ENCODE measurements at places on chromosomes 6 and 20. TPM values are rescaled to one million over a fixed set of nuclear protein-coding genes. Genes with fewer than 3 reads are reported as not detected.

Gene ARMH2
- not detected for total RNA-seq

Gene ZNF391
- total RNA-seq, result 5.9 TPM

Gene PDYN
- total RNA-seq, result not detected

Gene TRIM27
- 80.3 TPM for total RNA-seq

Gene ESF1
- total RNA-seq, result 17.7 TPM

Gene FKBP1C
- total RNA-seq, result 0.33 TPM

Gene SNX3
- 212 TPM for total RNA-seq

Gene ZNF341
- 1.8 TPM for total RNA-seq

Gene RAB32
- total RNA-seq, result 43.8 TPM

Gene OTOR
- not detected for total RNA-seq

Gene TMC2
- total RNA-seq, result 0.15 TPM

Gene STMND1
- total RNA-seq, result 2.5 TPM

Gene PLN
- 2.9 TPM for total RNA-seq

Gene LINC00237
- not detected for total RNA-seq

Gene MCHR2
- not detected for total RNA-seq

Gene KCNK15
- 5.0 TPM for total RNA-seq

Gene KIF25
- total RNA-seq, result not detected

Gene OPRL1
- total RNA-seq, result 2.3 TPM

Gene GSTA2
- total RNA-seq, result not detected

Measured in breast epithelium (tissue), 4 donors.